Mesenteric fat pad (tissue), 1 donor: ENCODE measurements at places on chromosomes 1 and 21.

- no peak for DNase-seq
Observed at GRCh38 chr1:170134521-170134920, 11.2 kb upstream of the NTMT2 start.

DNA sequence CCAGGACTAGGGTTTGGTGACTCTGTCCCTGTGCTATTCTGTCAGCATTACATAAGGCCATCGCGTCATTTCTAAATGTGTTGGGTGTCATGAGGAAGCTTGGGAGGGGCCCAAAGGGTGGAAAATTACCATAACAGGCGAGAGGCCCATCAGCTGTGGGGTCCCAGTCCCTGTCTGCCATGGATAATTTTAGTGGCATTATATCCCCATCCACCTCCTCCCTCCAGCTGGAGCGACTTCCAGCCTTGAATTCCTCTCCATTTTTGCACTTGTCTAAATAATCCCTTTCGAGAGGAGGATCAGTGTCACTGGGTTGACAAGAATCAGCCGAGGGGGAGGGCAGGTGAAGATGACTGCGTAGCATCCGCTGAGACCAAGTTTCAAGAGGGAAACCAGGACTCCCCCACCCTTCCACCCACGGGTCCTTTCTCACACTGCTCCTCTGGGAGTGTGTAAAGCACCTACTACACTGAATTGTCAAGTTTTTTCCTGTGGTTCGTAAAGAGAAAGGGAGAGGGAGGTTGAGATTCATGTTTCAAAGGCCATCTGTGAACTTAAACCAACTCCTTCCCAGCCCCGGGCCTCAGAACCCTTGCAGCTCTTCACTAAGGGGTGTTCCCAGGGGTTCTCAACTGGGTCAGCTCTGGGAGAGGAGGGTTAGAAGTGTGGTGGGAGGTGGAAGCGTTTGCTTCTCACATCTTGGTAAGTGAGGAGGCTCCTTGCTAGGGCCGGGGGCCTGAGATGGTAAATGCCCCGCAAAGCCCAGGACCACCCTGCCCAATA, 29.2 kb downstream of the VASH2 start:
- DNase-seq, result no peak

DNA sequence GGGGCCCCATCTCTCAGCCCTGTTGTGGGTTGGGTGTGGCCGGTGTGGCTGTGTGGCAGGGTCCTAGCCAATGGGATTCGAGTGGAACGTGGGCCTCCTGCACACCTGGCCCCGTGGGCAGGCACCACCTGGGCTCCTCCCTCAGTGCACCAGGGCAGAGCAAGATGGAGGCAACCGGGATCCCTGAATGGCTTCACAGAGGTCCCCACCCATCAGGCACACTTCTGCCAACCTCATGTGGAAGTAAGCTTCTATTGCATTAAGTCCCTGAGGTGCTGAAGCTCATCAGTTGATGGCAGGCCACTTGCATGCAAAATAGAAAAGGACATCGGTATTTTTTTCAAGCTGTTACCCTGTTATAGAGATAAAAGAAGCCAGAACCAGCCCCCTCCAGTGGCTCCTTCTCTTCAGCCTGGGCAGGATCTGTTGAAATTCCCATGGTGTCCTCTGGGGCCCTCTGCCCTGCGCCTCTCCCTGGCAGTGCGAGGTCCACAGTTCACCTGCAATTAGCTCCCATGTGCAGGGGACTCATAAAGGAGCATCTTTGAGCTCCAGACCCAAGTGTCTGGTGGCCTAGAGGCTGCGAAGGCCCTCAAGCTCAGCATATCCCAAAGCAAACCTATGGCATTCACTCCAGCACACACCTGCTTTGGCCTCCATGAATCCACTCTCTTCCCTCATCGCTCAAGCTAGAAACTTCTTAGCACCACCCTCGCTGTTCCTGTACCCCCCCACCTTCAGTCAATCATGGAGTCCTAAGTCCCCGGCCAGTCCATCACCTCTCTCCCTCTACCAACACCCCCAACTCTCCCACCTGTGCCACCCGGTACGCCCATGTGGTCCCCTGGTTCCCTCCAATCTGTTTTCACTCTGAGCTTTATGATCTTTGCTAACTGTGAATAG, 2.1 kb upstream of the SLC45A1 start:
- no peak for DNase-seq

- DNase-seq, result no peak
Observed at GRCh38 chr1:115655306-115655663, 13.5 kb downstream of the VANGL1 start.
